ENCODE measurements at places on chromosomes 1 and 21. TPM values are rescaled to one million over a fixed set of nuclear protein-coding genes. Genes with fewer than 3 reads are reported as not detected.

GRCh38 chr1:206430031-206430983 lies 40.0 kb upstream of the IKBKE start:
- H3K27me3 ChIP-seq, result no peaks in the 10 kb centered on the region
- DNase-seq, result peak; percentile 89
- peaks cover 26% of the 10 kb centered on the region for H3K4me1 ChIP-seq
- H3K4me3 ChIP-seq, result no peak overlapping the region
- peaks cover 14% of the 10 kb centered on the region for H3K36me3 ChIP-seq
- peak overlapping the region; percentile 75 for H3K27ac ChIP-seq

DNA sequence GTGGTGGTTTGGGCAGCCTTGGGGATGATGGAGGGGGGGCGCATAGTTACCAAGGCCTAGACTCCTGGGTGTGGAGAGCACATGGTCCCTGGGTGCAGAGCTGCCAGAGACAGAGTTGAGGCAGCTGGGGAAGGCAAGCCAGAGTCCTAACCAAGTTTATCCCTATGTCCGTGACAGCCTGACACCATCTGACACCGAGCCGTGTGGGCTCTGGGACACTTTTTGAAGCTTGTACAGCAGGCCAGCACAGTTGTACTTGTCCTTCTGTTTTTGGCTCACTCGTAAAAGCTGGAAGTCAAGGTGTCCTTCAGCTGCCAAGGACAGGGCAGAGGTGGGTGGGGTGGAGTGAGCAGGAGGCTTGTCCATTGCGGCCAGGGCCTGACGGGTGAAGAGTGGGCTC lies 28.5 kb downstream of the SLC26A9 start:
- H3K36me3 ChIP-seq, result no peaks in the 10 kb centered on the region
- H3K27me3 ChIP-seq, result peaks cover 6% of the 10 kb centered on the region
- no peak overlapping the region for H3K4me3 ChIP-seq
- no peak for DNase-seq

The EDN2 gene
- polyA plus RNA-seq, result not detected

The KDF1 gene
- polyA plus RNA-seq, result not detected

GRCh38 chr1:229334716-229335115 lies 8.1 kb downstream of the CCSAP start:
- no peak for DNase-seq
- H3K36me3 ChIP-seq, result no peaks in the 10 kb centered on the region
- H3K27ac ChIP-seq, result no peak overlapping the region
- H3K4me3 ChIP-seq, result no peak overlapping the region

The AMIGO1 gene
- 0.67 TPM for polyA plus RNA-seq

The TFF3 gene
- polyA plus RNA-seq, result 1.8 TPM

- no peak overlapping the region for H3K4me3 ChIP-seq
- H3K27ac ChIP-seq, result no peak overlapping the region
- H3K36me3 ChIP-seq, result no peaks in the 10 kb centered on the region
- H3K4me1 ChIP-seq, result no peaks in the 10 kb centered on the region
These were observed 51.6 kb downstream of the ZNF644 start for GRCh38 chr1:90970208-90970607.

DNA sequence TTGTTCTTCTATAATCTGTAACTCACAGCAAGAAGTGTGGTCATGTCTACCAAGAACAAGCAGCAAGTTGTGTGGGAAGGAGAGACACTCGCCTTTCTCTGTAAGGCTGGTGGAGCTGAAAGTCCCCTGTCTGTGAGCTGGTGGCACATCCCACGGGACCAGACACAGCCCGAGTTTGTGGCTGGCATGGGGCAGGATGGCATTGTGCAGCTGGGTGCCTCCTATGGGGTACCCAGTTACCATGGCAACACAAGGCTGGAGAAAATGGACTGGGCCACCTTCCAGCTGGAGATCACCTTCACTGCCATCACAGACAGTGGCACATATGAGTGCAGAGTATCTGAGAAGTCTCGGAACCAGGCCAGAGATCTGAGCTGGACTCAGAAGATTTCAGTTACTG lies 15.5 kb downstream of the CD101 start:
- H3K36me3 ChIP-seq, result no peaks in the 10 kb centered on the region
- no peak for DNase-seq
- no peak overlapping the region for H3K4me3 ChIP-seq
- H3K4me1 ChIP-seq, result no peaks in the 10 kb centered on the region
- no peak overlapping the region for H3K27ac ChIP-seq
- no peaks in the 10 kb centered on the region for H3K27me3 ChIP-seq

- no peaks in the 10 kb centered on the region for H3K36me3 ChIP-seq
- DNase-seq, result peak; percentile 58
- no peak overlapping the region for H3K4me3 ChIP-seq
- H3K27ac ChIP-seq, result no peak overlapping the region
These were observed 188.5 kb downstream of the NFIA start for GRCh38 chr1:61270761-61271411.

Measured in endothelial cell of umbilical vein (primary cell).